ENCODE measurements at places on chromosomes 7 and 10.
A peak's percentile ranks its signal among the peaks of the same experiment; 100 is the strongest.

- no peak for DNase-seq
These were observed 58.1 kb upstream of the HABP2 start for GRCh38 chr10:113494761-113495160.

DNA sequence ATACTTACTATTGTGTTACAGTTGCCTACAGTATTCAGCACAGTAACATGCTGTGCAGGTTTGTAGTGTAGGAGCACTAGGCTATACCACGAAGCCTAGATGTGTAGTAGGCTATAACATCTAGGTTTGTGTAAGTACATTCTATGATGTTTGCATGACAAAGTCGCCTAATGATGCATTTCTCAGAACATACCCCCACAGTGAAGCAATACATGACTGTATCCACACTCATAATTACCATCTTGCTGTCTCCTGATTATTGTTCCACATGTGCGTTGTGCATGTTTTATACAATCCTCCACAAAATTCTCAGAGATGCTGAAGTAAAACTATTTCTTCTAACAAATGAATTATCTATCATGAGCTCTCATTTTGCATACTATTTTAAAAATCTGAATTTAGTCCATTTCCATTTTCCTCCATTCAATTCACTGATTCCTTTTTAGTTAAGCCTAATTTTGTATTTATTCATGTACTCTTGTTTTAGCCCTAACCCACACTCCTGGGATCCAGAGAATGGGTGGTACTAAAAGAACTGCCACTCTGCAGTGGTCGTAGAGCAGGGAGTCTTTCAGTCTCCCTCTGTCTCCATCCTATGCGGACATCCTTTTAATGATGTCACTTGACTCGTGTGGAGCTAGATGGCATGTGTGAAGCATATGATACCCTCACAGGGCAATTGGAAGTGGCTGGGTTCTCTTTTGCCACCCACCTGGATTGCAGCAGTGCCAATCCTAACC is 67.6 kb upstream of the CAV2 start:
- no peak for DNase-seq

- no peak for DNase-seq
These were observed 32.6 kb downstream of the PLAC9 start for GRCh38 chr10:80165173-80165572.

DNA sequence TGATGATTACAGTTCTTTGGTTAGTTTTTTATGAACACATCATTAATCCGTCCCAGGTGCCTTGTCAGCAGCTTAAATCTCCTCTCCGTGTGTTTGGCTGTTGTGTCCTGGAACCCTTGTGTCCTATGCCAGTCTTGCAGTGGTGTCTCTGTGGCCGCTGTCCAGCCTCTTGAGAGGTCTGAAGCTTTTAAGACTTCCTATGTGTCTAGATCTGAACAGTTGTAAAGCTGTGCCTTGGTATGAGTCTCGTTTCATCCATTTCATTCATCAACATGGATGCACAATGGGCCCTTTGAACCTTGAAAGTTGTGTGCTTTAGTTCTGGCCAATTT is 16.7 kb downstream of the LMTK2 start:
- no peak for DNase-seq

GRCh38 chr7:29102558-29103151 is 43.7 kb downstream of the CPVL start:
- peak; percentile 44 for DNase-seq

GRCh38 chr10:46097576-46098317 is 51.7 kb upstream of the MSMB start:
- no peak for DNase-seq

GRCh38 chr7:49020145-49020544 is 95.8 kb downstream of the CDC14C start:
- no peak for DNase-seq

- DNase-seq = no peak
These were observed 132.3 kb upstream of the BMPER start for GRCh38 chr7:33773053-33773452.

GRCh38 chr7:51314726-51315125 is 1.9 kb downstream of the COBL start:
- peak; percentile 14 for DNase-seq

Measured in COR-L47 (cell line).